Left ventricle myocardium inferior (tissue), 1 donor: ENCODE measurements at places on chromosomes 13 and 19. TPM values are rescaled to one million over a fixed set of nuclear protein-coding genes. Genes with fewer than 3 reads are reported as not detected.
A peak's percentile ranks its signal among the peaks of the same experiment; 100 is the strongest.

- DNase-seq, result no peak
Measured at GRCh38 chr19:18656337-18657086, 19.7 kb downstream of the KLHL26 start.

GRCh38 chr19:38850436-38850975 lies 720 bp upstream of the HNRNPL start:
- peak; percentile 99 for DNase-seq

GRCh38 chr19:17541184-17541759 lies 14.2 kb upstream of the COLGALT1 start:
- DNase-seq, result no peak

DNA sequence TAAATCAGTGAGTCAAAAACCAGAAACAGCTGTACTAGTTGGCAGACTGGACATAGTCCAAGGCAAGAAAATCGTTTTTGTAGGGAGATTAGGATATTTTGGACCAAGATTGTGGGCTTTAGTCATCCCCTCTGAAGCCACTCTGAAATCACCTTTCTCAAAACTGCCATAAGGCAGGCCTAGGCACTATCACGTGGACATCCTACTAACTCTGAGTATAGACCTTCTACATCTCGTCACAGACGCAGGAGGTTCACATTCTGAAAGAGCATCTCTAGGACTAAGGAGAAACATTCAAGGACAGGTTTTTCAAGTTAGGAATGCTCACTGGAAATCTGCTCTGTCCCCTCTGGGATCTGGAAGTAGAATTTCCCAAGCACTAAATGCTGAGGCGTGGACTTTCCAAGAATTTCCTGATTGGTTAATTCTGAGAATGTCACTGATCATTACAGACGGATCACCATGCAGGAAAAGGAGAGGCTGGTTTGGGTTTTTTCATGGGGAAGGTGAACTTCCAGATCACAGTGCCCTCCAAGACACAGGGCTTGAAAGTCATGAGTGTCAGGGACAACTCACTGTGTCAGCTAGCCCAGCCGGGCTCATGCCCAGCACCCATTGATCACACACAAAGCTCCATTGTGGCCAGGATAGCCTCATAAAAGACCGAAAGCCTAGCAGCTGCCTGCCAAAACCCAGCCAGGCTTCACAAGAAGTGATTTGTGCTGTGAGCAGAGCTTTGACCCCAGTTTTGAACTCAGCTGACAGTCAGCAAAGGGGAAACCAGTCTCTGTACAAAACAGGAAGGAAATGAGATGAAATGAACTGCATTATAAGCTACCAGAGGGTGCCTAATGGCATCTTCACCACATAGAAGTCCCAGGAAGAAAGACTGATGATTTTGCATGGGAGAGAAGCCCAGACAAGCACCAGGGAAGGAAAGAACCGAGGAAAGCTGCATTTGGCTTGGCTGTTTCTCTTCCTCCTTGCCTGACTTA lies 2.7 kb upstream of the RUBCNL start:
- peak; percentile 18 for DNase-seq

DNA sequence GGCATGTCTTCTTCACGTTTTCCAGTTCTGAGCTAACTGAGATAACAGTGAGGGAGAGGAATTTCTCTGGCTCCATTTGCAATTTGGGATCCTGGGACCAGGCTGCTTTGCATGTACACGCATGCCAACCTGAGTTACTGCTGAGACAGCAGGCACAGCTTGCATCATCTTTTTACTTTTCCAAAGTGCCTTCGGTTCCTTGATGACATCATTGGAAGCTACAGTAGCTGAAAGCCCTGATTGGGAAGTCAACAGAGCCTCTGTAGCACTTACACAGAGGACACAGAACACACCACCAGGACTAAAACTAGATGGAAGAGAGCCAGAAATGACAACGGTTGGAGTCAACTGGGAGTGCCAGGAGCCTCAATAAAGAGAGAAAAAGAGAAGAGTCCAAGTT lies 399.1 kb upstream of the GPC6 start:
- DNase-seq, result no peak

DNA sequence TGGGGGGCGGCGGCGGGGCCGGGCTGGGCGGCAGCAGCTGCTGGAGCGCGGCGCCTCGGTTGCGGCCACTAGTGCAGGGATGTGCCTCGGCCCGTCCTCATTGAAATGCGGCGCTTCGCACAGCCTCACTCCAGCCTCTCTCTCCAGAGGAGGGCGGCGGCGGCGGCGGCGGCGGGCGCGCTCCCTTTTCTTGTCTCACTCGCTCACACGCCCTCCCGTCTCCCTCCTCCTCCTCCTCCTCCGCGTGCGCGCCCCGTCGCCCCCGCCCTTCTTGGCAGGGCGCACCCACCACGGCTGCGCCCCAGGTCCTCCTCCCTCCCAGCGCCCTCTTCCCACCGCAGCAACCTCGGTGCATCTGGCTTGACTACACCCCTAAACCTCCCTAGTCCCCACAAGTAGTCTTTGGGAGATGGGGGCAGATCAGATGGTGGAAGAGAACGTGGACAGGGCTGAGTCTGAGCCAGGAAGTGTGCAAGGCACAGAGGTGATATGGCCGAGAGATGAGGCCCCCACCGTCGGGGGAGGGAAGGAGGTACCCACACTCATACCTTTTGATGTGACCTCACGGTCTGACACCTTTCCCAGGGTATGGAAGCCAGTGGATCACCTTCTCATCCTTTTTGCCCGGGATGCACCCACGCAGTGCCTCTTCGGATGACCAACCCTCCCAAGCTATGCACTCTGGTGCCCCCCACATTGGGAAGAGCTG lies at the start of gene DCLK1:
Gene DCLK1 (minus strand): TSS at position 161 of the 709 bp plus-strand sequence.
- peak; percentile 80 for DNase-seq

DNA sequence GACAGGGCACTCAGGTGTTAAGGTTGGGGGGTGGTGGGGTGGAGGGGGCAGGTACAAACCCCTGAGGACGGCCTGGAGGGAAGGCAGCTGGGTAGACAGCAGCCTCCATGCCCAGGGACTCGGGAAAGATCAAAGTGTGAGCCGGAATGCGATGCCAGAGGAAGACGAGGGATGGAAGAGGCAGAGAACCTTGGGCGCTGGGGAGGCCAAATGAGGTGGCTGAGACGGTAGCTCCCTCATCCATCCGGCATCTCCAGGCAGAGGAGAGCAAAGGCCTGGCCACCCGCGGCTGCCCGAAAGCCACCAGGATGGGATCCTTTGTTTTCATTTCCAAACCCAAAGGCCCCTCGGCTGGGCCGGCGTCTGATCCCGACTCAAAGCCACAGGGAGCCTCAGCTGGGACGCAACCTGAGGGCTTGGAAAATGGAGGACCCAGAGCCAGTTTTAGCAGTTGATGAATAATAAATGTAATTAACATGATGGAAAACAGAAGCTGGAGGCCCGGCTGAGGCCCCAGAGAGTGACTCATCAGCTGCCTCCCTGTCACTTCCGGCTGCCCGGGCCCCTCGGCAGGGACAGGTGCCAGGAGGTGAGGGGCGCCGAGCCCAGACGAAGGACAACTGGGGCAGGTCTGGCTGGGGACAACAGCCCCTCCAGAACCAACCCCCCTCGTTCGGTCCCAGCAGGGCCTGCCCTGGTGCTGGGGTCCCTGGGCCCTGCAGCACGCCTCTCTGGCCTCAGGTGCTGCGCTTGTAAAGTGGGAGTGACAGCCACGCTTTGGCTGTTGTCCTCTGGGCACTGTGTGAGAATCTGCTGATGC lies 61.6 kb downstream of the CEBPG start:
- peak; percentile 9 for DNase-seq

- DNase-seq, result no peak
Measured at GRCh38 chr19:18418029-18418482, 1.1 kb upstream of the SSBP4 start.

GRCh38 chr19:17734146-17734545 lies 14.9 kb downstream of the MAP1S start:
- DNase-seq, result no peak

DNA sequence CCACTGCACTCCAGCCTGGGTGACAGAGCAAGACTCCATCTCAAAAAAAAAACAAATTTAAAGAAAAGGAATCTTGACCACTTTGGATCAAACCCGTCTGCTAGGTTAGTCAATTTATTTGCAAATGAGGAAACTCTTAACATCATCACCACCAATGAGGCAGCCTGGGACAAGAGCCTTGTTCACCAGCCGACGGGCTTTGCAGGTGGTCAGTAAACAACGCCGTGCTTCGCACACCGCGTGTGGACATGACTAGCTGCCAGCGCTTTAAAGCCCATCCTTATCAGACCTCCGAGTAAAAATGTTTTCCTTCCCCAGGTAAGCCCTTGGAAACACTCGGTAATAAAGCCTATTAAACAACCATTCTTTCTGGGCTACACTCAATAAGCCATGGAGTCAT lies 41.9 kb downstream of the INSR start:
- DNase-seq, result no peak

- no peak for DNase-seq
Measured at GRCh38 chr13:71517004-71517403, 350.0 kb downstream of the DACH1 start.

GRCh38 chr13:101116826-101117225 lies 299.5 kb downstream of the NALCN start:
- no peak for DNase-seq

GRCh38 chr19:7327802-7328201 lies 20.9 kb upstream of the ARHGEF18 start:
- DNase-seq, result no peak

- no peak for DNase-seq
Measured at GRCh38 chr13:94717916-94718315, 5.6 kb upstream of the SOX21 start.

- DNase-seq, result no peak
Measured at GRCh38 chr13:60973529-60973928, 442.1 kb downstream of the PCDH20 start.

GRCh38 chr13:53041968-53042516 lies 13.4 kb downstream of the OLFM4 start:
- no peak for DNase-seq

GRCh38 chr19:53147645-53148044 lies 11.2 kb downstream of the ZNF347 start:
- no peak for DNase-seq

- DNase-seq, result no peak
Measured at GRCh38 chr13:43965459-43965845, 85.7 kb downstream of the LACC1 start.

DNA sequence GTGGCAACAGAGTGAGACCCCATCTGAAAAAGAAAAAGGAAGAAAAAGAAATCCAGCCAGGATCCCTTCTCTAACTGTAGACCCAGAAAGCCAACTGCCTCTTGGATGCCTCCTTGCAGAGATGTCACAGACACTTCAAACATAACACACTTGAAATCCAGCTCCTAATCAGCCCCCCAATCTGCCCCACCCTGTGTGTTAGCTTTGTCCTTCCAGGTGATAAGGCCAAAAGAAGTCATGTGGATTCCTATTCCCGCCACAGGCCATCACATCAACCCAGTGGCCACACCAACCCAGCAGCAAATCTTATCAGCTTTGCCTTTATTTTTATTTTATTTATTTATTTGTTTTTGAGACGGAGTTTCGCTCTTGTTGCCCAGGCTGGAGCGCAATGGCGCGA lies 8.1 kb downstream of the BEST2 start:
- DNase-seq, result no peak

DNA sequence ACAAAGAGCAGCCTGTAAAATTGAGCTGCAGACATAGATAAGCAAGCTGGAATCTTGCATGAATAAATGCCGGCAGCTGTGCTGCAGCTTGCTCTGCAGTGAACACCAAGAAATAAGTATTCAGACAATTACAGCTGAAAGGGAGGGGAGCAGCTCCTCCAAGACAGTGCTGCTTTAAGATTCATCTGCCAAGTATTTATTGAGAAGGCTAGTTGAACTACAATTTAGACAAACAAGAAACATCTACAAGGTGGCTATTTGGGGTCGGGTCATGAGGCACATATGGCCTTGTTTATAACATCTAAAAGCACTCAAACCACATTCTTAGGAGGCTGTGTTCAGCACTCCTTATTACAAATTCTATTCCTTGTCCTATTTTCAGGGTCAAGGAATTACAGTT lies 34.9 kb downstream of the ZNF726 start:
- DNase-seq, result no peak

- no peak for DNase-seq
Measured at GRCh38 chr13:91200486-91200885, 147.0 kb upstream of the MIR17HG start.

DNA sequence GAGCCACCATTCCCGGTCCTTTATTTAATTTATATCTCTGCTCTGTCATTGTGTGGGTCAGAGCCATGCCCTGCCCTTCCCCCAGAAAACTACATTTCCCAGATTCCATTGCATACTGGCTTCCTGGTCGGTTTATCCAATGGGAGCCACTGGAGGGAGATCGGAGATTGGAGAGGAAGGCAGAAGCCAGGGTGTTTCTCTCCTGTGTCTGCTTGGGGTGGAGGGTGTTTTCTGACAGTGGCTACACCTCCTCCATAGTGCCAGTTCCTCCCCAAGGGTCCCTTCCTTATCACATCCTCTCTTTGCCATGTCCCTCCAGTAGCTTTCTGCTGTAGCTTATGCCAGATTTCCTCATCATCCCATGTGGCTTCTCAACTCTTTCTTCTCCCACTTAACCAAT lies 19.0 kb downstream of the OLFM2 start:
- no peak for DNase-seq

DNA sequence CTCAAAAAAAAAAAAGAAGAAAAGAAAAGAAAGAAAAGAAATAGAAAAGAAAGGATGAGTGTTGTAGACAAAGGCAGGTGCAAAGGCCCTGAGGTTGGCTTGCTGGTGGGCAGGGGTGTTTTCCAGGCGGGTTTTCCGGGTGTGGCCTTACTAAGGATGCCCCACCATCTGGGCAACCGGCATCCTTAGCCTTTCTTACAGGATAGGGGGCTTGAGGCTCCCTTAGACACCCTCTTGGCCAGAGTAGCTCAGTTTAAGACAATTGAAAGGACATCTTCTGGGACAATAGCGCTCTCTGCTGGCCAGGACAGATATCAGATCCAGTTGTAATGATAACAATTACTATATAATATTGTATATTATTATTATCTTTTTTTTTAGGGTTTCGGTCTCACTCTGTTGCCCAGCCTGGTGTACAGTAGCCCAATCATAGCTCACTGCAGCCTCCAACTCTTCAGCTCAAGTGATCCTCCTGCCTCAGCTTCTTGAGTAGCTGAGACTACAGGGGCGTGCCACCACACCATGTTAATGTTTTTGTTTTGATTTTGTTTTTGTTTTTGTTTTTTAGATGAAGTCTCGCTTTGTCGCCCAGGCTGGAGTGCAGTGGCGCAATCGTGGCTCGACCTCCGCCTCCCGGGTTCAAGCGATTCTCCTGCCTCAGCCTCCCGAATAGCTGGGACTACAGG lies 1.4 kb upstream of the QTRT1 start:
- DNase-seq, result no peak

GRCh38 chr13:27628081-27628480 lies 6.4 kb downstream of the POLR1D start:
- no peak for DNase-seq

Gene SPC24
- total RNA-seq, result 3.9 TPM

Gene ZNF614
- 5.5 TPM for total RNA-seq

Gene LHB
- not detected for total RNA-seq

Gene ZNF586
- total RNA-seq, result 12.0 TPM

Gene RASGRP4
- total RNA-seq, result 1.5 TPM

Gene SSC5D
- total RNA-seq, result 3.7 TPM

Gene OR2Z1
- total RNA-seq, result not detected

Gene BCL2L12
- 11.4 TPM for total RNA-seq
